ENCODE measurements at places on chromosomes 7 and 10.

DNA sequence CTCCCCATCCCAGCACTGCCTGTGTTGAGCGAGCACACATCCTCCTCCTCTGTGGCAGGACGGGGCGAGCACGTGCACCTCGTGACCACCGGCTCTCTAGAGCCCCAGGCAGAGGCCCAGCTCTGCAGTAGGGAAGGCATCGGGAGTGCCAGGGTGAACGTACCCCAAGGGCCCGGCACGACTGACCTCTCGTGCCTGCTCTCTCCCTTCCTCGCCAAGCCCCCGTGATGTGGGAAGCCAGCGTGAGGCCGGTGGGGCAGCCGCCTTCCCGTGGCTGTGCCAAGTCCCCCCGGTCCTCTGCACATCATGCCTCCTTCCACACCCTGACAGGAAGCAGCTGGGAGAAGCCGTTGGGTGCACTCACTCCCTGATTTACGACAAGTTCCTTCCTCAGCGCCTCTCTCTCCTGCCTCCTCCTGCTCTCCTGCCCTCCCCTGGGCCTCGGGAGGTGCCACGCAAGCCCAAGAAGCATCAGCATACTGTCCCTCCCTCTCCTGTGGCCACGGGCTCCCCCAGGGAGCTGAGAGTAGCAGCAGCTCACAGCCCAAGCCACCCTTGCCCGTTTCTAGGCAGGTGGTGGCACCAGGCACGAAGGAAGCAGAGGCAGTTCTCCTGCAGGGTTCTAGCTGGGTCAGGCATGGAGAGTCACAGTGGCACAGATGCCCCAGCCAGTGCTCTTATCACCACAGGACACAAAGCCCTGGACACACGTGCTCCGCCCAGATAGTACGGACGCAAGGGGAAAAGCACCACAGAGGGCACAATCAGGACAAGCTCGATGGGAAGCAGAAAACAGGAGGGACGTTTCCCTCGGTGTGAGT, 47.0 kb downstream of the AMZ1 start:
- DNase-seq: no peak

DNA sequence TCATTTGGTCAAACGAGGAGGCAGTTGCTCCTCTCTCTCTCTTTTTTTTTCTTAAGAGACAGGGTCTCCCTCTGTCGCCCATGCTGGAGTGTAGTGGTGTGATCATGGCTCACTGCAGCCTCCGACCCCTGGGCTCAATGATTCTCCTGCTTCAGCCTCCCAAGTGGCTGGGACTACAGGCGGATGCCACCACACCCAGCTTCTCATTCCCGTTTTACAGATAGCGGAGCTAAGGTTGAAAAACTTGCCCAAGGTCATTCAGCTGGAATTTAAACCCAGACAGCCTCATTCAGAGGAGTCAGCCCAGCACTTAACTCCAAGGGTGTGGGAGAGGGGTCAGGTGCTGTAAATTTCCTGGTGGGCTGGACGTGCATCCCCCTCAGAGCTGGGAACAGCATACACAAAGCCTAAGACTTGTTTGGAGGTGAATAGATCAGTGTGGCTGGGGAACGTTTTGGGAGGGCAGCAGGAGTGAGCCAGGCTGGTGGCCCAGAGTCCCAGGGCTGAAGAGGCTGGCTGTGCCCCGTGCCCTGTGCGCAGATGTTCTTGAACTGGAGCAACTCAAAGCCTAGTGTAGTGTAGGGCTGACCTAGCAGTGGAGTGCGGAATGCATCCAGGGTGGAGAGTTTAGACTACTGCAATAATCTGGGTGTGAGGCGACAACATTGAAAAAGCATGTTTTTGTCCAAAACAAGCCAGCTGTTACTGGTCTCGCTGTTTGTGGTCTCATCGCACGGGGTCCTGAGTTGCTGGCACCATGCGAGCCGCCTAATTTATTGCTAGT, 2.3 kb downstream of the HTRA1 start:
- no peak for DNase-seq

GRCh38 chr10:59099481-59099880, 77.0 kb upstream of the PHYHIPL start:
- no peak for DNase-seq

DNA sequence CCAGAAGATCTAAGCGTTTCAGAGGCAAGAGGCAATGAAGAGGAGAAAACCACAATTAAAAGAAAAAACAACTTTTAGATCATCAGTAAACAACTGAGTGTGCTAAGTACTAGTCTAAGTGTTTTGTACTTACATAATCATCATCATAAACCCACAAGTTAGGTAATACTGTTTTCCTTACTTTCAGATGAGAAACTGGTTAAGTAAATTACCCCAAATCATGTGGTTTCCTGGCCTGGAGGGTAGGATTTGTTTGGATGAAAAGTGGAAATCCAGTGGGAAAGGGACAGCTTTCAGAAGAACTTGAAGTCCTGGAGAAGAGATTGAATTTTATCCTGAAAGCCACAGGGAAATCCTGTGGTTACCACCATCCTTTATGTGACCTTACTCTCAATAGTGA, 463.3 kb downstream of the LRMDA start:
- DNase-seq: no peak

GRCh38 chr10:127252818-127253217, 56.4 kb upstream of the INSYN2A start:
- no peak for DNase-seq

- DNase-seq: no peak
Measured at GRCh38 chr7:142030294-142030693, 34.6 kb downstream of the MGAM start.

- no peak for DNase-seq
Measured at GRCh38 chr7:12815871-12816270, 128.4 kb downstream of the ARL4A start.

- no peak for DNase-seq
Measured at GRCh38 chr7:41247143-41247865, 455.6 kb downstream of the INHBA start.

- DNase-seq: no peak
Measured at GRCh38 chr7:108614896-108615295, 45.2 kb downstream of the DNAJB9 start.

Data from NCI-H1105 (cell line).